ENCODE measurements at places on chromosomes 12 and 14. TPM values are rescaled to one million over a fixed set of nuclear protein-coding genes. Genes with fewer than 3 reads are reported as not detected.

The DACT1 gene
- total RNA-seq, result 9.5 TPM

The MIPOL1 gene
- 7.0 TPM for total RNA-seq

The NRIP2 gene
- total RNA-seq, result not detected

The ISM2 gene
- 2.1 TPM for total RNA-seq

The KRT83 gene
- 0.10 TPM for total RNA-seq

GRCh38 chr12:2083008-2083407 is 30.2 kb downstream of the CACNA1C start:
- DNase-seq, result no peak

DNA sequence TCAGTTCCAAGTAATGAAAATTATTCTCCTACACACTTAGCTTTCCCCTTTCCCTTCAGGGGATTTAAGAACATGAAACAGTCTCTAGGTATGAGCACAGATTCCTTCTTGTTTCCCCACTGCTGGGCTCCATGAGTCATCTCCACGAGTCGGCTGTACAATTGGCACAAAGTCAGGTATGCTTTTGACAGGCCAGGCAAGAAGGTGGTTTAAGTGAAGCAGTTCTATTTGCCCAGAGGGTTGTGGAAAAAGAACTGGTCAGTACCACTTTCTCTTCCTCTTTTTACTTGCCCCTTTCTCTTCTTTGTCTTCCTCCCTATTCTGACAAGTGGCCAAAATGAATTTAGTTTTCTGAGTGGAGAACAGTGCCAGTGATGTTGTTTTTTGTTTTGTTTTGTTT is 16.3 kb downstream of the DYNC1H1 start:
- no peak for DNase-seq

- DNase-seq, result no peak
These were observed 6.0 kb upstream of the CIROP start for GRCh38 chr14:23110579-23111365.

GRCh38 chr12:71994715-71995114 is 56.1 kb downstream of the TPH2 start:
- no peak for DNase-seq

GRCh38 chr14:105026802-105027563 is 6.1 kb upstream of the CDCA4 start:
- DNase-seq, result no peak

DNA sequence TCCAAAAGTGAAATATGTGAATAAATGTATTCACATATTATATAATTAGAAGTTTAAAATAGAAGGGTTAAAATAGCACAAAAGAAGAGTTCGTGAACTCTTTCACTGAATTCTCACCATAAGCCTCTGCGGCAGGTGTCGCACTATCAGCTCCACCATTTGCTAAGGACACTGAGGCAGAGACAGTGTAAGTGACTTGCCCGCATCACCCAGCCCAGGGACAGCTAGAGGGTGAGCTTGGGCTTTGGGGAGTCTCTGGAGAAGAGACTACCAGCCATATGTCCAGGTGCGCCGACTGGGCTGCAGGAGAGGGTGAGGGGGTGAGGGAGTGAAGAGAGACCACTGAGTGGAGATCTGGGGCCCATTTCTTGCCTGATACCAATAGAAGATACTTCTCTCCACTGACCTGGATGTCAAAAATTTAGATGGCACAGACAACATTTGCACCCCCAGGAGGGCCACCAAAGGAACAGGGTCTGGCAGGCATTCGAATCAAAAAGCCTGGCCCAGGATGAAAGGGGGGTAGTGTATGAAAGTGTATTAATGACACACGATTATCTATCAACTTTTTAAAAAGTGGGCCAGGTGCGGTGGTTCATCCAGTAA is 28.5 kb downstream of the FAIM2 start:
- no peak for DNase-seq

- no peak for DNase-seq
These were observed 452.1 kb downstream of the BCAT1 start for GRCh38 chr12:24496755-24497154.

- DNase-seq, result no peak
These were observed 8.6 kb downstream of the ACVRL1 start for GRCh38 chr12:51915951-51916350.

- DNase-seq, result no peak
These were observed 438.1 kb downstream of the IPO8 start for GRCh38 chr12:30257618-30258017.

GRCh38 chr14:65565948-65566347 is 153.4 kb downstream of the FUT8 start:
- DNase-seq, result no peak

- no peak for DNase-seq
These were observed 153.9 kb downstream of the RAD51B start for GRCh38 chr14:67973436-67973835.
